ENCODE measurements at places on chromosomes 11 and 22. TPM values are rescaled to one million over a fixed set of nuclear protein-coding genes. Genes with fewer than 3 reads are reported as not detected.

Gene NUMA1
- 105 TPM for total RNA-seq

Gene PLEKHA7
- 0.51 TPM for total RNA-seq

Gene TMPRSS4
- total RNA-seq: not detected

Gene EHD1
- total RNA-seq: 66.7 TPM

Gene MMP8
- total RNA-seq: not detected

Gene OR8I2
- not detected for total RNA-seq

Gene ZNF143
- total RNA-seq: 10.2 TPM

Gene SLC17A6
- not detected for total RNA-seq

Gene DNAJB7
- total RNA-seq: not detected

Measured in pericardium fibroblast (primary cell).